Left ventricle myocardium superior (tissue), 1 donor: ENCODE measurements at places on chromosomes 12 and 14. TPM values are rescaled to one million over a fixed set of nuclear protein-coding genes. Genes with fewer than 3 reads are reported as not detected.

- DNase-seq: no peak
Observed at GRCh38 chr14:44180975-44181374, 326.1 kb downstream of the FSCB start.

DNA sequence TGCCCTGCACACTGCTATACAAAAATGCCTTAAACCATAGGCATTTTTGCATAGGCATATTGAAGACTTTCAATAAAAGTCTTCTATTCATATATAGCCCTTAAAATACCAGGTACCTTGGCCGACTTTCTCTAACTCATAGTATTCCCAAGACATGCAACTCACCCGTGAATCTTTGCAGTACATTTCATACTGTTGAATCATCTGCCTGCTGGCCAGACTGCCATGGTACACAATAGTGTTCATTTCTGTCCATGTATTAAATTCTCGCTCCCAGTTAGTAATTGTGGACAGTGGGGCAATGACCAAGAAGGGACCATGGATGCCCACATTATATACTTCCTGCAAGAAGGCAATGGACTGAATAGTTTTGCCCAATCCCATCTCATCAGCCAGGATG, 24.3 kb upstream of the SUPT16H start:
- DNase-seq: no peak

DNA sequence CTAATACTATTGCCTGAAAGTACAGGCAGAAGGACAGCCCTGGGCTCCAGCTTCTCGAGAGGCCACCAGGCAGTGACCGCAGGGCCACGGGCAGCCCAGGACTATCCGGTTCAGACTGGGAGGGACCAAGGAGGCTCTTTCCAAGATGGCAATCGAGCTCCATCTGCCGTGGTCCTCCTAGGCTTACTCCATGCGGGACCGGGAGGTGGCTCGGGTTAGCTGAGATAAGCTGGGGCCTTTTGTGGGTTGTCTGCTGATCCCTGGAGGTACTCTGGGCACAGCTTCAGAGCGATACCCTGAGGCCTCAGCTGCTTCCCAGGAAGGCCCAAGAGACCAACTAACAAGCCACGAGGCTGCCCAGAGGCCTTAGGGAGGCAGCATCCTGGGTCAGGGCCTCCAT, 33.1 kb downstream of the SNRNP35 start:
- DNase-seq: no peak

GRCh38 chr14:31172084-31172483, 35.5 kb downstream of the HECTD1 start:
- no peak for DNase-seq

GRCh38 chr14:61655777-61656176, 39.5 kb upstream of the HIF1A start:
- DNase-seq: no peak

DNA sequence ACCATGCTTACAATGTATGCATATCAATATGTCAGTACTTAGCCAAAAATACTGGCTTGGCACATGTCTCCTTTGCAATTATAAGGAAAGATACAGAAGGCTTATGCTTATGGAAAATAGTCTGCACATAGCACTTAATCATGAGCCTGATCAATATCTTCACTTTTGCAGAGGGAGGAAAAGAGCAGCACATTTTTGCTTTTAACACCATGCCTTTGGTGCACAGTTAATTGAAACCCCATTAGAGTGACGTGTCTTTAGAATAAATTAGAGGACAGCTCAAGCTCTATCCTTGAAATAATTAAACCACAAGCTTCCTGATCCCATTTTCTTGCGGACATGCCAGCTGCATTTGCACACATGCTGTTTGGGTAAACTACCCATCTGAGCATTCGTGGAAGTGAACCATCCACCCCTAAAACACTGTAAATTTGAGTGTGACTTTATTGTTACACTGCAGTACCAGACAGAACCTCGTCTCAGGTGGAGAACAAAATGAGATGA, 839.9 kb upstream of the MGAT4C start:
- no peak for DNase-seq

- DNase-seq: peak; percentile 67
Observed at GRCh38 chr14:74568911-74569310, 43.1 kb downstream of the LTBP2 start.

DNA sequence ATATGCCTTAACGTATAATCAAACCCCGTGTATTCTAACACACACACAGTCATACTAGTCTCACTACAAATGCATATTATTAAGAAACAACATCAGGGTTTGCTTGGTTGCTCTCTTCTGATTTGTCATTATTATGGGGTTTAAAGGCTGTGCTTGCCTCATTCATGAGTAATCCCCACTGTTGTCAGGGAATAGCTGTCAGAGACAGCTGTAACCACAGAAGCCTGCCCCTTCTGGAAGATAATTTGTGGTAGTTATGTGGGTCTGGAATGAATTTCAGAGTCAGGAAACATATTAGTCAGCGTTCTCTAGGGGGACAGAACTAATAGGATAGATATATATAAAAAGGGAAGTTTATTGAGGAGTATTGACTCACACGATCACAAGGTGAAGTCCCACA, 456.9 kb upstream of the TMEM132C start:
- DNase-seq: no peak

DNA sequence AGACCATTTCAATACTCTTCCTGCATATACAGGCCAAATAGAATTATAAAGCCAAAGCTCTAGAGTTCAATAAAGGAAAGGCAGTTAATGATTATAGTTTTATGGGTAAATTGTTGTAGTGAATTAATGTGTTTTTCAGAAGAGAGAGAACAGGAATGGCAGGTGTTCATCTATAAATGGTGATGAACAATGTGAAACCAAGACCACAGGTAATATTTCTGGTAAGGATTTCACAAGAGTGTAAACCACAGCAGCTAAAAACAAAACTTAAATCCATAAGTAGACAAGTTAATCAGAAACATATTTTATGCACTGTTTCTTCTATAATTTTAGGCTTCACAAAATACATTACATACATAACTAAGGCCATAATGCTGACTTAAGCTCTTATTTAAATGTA, 204.4 kb downstream of the SYT1 start:
- no peak for DNase-seq

- DNase-seq: no peak
Observed at GRCh38 chr12:100953217-100953616, 158.6 kb downstream of the ANO4 start.

- no peak for DNase-seq
Observed at GRCh38 chr14:83247924-83248639, 1714.4 kb upstream of the SEL1L start.

DNA sequence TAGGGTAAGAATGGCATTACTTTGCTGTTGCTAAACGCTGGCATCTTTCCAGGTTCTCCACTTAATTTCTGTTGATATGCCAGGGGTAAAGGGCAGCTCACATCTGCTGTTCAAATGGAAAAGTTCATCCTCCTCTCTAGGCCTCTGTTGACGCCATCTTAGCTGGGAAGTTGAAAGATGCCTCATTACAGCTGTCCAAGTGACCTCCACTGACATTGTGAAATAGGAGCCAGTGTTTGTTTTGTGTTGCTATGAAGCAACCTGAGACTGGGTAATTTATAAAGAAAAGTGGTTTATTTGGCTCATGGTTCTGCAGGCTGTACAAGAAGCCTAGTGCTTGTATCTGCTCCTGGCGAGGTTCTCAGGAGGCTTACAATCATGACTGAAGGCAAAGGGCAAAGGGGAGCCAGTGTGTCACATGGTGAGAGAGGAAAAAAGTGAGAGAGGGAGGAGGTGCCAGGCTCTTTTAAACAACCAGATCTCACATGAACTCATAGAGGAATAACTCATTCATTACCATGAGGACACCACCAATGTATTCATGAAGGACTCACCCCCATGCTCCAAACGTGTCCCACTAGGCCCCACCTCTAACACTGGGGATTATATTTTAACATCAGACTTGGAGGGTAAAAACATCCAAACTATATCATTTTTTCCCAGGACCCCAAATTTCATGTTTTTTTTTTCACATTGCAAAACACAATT, 3.2 kb upstream of the ADAM21 start:
- DNase-seq: no peak

DNA sequence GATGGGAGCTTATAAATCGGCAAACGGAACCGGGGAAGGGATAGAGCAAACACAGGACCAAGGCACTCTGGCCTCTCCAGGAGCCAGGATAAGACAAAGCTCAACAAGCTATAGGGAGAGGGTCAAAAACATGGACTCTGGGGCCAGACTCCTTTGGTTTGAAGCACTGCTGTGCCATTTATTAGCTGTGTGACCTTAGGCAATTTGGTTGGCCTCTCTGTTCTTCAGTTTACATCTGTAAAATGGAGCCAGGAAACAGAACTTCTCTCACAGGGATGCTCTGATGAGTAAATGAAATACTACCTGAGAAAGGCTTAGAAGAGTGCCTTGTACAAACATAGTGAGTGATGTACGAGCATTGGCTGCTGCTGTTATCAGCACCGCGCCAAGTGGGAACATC, 213.3 kb upstream of the PWP1 start:
- no peak for DNase-seq

DNA sequence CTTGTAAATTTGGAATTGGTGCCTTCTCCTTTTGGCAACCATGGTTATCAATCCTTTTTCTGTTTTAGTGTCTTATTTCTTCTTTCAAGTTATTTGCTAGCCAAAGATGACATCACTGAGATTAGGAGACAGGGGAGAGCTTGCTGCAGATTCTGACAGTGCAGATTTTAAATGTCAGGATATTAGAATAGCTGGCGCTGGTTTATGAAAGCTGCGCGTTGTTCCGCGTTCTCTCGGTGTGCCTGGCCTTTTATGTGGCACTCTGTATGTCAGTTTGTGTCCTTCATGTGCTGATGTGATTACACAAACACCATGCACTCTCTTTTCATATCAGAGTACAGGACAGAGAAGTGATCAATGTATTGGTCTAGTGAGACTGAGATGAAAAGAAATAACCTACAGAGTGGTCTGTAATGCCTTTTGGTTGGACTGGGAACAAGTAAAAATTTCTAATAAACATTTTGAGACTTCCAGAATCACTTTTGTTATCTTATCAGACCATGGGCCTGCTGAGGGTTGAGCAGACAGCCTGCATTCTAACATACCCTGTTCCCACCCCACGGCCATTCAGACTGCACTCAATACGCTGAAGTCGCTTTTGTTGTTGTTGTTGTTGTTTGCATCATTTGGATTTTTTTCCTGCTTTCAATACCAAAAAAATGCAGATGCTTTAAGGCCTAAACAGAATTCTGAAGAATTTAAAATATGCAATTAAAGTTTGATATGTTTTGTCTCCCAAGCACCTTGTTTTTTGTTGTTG, 49.7 kb upstream of the TRAF3 start:
- no peak for DNase-seq

DNA sequence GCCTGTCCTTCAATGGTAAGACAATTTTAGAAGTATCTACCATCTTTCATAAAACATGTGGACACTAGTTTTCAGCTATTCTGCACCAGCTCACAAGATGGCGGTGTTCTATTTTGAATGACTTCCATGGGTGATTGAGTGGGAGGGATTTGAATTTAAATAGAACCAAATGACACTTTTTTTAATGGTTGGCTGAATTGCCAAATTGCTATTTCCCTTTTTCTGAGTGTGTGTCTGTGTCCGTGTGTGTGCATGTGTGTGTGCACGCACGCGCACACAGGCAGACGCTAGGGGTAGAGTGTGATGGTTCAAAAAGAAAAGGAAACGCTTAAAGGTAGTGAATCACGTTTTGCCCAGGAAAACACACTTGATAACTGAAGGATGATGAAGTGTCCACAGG, 362.6 kb downstream of the DAD1 start:
- no peak for DNase-seq

- DNase-seq: no peak
Observed at GRCh38 chr12:108342985-108343384, 3.9 kb upstream of the CMKLR1 start.

DNA sequence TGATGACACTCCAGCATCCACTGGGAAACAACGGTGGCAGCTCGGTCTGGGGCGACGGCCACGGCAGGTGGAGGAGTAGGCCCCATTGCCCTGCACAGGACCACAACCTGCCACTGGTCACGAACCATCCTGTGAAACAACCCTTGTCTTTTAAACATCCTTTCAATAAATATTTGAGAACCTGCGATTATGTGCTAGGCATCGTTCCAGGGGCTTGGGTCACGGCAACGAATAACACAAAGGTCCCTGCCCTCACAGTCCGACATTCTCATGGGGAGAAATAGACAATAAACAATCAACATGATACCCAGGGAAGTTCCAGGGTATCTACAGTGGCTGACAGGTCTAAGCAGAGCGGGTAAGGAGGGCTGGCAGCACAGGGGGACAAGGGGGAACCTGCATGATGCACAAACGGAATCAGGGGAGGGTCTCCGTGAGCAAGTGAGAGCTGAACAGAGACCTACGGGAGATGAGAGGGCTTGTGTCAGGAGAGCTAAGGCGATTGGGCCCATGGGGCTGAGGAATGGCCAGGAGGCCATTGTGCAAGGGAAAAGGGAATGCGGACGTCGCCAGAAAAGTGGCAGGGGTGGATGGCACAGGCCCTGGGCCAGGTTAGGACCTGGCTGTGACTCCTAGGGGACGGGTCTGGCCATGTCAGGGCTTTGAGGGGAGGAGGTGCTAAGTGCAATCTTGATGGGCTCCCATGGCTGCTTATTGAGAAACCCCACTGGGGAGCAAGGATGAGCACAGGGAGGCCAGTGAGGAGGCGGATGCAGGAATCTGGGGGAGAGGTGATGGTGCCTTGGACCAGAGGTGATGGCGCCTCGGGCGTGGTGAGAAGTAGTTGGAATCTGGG, 9.7 kb downstream of the SCARB1 start:
- no peak for DNase-seq

NID2 gene
- 41.3 TPM for total RNA-seq

RNASE11 gene
- total RNA-seq: not detected

DACT1 gene
- 2.2 TPM for total RNA-seq

COPZ1 gene
- 114 TPM for total RNA-seq

P2RX2 gene
- not detected for total RNA-seq

GCH1 gene
- 2.1 TPM for total RNA-seq

CLEC6A gene
- not detected for total RNA-seq

SERPINA5 gene
- 4.0 TPM for total RNA-seq
